ENCODE measurements at places on chromosomes 3 and 15.

DNA sequence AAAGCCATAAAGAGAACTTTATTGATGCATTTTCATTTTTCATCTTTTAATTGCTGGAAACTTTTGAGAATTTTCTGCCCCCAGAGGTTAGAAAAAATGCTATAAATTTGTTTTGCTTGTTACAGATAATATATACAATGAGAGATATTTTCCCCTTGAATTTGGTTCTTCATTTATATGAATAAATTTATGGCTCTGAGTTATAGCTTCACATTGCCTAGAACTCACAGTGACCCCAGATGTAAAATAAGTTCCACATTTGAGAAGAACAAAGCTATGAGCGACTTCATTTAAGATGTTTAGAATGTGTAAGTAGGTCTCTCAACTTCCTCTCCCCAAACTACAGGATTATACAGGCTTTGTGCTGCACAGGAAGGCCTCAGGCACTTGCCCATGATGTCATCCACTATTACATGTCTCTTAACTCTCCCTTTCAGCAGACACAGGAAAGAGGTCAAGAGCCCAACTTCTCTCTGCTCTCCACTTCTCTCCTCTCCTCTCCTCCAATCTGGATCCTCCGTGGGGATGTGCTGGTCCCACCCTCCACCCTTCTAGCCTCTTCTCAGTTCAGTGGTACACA is 92.8 kb downstream of the DUT start:
- DNase-seq: no peak

DNA sequence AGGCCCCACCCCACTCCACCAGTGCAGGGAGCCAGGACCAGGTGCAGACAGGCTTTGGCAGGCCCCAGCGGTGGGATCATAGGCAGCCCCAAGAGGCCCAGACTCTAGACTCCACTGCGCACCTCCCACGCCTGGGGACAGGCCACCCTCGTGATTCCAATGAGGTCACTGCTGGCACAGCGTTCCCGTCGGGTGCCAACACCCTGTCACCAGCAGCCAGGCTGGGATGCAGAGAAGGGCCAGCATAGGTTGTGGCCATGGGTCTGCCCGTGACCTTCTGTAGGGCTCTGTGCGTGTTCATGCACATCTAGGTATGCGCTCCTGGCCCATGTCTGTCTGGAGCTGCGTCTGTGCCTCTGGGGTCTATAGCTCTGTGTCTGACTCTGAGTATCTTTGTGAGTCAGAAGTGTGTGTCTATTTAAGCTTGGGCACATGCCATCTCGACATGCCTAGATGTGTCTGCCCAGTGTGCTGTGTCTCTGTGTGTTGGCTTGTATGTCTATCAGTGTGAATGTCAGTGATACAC is 13.0 kb downstream of the VIPR1 start:
- no peak for DNase-seq

GRCh38 chr3:179973931-179974361 is 62.8 kb downstream of the PEX5L start:
- no peak for DNase-seq

- DNase-seq: no peak
Measured at GRCh38 chr3:187828579-187829452, 83.5 kb upstream of the BCL6 start.

- no peak for DNase-seq
Measured at GRCh38 chr3:156311431-156311830, 191.1 kb downstream of the KCNAB1 start.

DNA sequence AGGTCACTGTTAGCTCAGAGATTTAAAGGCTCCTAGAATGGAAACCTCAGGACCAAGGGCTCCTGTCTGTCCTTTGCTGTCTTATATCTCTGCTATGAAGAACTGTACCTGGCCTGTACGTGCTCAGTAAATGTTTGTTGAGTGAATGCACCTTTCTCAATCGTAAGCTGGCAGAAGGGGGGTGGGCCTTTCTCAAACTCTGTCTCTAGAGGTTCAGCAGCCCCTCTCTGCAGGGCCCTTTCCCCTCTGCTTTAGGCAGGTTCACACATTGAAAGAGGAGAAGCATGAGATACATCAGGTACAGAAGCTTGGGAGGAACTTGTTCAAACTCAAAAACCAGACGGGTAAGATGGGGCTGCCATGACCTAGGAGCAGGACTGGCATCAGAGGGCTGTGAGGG is 155.6 kb downstream of the GOLGA6L4 start:
- no peak for DNase-seq

GRCh38 chr3:5304789-5305683 is 117.5 kb downstream of the EDEM1 start:
- DNase-seq: no peak

- DNase-seq: no peak
Measured at GRCh38 chr3:186532598-186533072, 11.5 kb downstream of the CRYGS start.

DNA sequence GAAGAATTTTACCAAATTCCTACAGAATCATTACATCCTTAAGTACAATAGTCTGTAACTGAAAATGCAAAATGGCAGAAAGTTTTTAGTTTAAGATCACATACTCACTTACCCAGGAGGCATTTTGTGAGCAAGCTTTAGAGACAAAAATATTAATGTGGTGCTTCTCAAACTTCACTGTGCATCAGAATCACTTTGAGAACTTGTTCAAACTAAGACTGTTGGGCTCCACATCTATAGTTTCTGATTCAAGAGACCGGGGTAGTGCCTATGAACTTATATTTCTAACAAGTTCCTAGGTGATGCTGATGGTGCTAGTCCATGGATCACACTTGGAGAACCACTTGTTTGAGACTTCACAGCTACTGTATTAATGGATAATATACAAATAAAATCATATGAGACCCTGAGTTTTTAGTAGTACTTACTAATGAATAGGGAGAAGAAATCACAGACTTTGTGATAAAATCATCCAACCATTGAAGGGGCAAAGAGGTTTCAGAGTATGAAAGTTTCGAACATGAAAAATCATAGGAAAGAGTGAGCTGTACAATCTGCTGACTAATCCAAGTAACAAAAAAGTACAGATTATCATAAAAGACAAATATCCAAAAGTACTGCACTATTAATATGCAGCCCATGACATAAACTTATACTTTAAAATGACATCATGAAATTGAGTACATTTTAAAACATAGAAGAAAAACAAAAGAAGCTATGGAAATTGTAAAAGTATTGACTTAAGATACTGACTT is 110.3 kb downstream of the ADAM10 start:
- DNase-seq: no peak

DNA sequence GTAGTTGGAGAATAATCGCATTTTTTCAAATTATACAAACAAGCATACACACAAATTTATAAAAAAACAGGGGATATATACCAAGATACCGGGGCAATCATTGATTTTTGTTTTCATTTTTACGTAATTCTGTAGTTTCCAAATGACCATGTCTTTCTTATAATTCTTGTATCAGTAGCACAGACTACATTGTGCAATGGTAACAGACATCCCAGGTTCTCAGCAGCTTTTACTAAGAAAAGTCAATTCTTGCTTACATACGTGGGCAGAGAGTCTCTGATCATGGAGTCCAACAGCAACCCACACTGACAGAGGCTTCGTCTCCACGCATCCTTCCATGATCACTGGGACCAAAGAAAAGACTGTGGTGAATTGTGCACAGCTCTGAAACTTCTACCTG is 441.3 kb downstream of the TBL1XR1 start:
- DNase-seq: no peak

- DNase-seq: no peak
Measured at GRCh38 chr15:63904042-63904441, 70.3 kb upstream of the HERC1 start.

DNA sequence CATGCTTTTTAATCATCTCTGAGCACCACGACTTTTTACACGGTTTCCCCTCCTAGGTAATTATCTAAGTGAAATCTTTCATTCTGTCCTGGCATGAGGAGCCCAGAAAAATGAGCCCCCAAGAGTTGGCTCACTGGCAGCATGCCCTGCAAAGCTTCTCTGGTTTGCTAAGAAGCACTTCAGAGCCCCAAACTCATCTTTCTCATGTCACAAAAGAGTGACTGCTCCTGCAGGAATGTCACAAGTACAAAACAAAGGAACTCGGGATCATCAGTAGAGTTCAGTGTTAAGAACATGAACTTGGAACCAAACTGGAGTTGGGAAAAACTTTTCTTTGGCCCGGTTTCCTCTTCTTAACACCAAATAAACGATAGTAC is 123.9 kb downstream of the FOXB1 start:
- no peak for DNase-seq

DNA sequence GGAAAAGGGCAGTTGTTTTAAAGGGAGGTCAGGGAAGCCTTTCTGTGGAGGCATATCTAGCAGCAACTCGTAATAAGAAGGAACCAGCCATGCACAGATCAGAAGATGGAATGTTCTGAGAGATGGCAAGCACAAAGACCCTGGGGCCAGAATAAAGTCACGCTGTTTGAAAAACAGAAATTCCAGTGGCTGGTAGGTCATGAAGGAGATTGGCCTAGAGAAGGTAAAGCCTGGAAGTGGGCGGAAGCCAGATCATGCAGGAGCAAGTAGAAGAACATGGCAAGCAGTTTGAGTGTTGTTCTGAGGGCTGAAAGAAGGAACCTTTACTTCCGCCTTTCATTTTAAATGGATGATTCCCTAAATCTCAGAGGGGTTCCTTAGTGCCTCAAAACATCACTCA is 208.1 kb upstream of the PPP2R3A start:
- DNase-seq: no peak

GRCh38 chr15:48754011-48754410 is 56.9 kb downstream of the CEP152 start:
- no peak for DNase-seq

GRCh38 chr15:93862791-93863190 is 368.6 kb upstream of the MCTP2 start:
- no peak for DNase-seq

- DNase-seq: no peak
Measured at GRCh38 chr3:120162400-120162799, 68.2 kb upstream of the GSK3B start.

- DNase-seq: no peak
Measured at GRCh38 chr3:64518950-64519349, 168.8 kb downstream of the ADAMTS9 start.
